ENCODE measurements at places on chromosomes 13 and 19.

- DNase-seq, result no peak
These were observed 3.6 kb downstream of the FCHO1 start for GRCh38 chr19:17754634-17755442.

DNA sequence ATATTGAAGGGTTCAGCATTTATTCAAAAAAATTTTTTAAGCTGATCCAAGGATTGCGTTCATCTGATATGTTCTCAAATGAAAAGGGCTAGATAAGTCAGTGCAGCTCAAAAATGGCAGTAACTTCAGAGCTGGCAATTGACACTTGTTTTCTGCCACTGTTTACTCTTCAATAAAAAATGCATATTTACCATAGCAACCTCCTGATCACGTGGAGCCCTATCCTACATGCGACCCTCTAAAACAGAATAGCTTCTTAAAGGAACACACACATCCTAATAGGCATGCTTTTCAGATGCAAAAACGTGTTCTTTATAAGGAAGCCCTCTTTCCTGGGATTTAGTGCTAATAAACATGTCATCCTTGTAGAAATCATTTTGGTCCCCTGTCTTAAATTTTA lies 150.2 kb downstream of the ZNF536 start:
- DNase-seq, result no peak

DNA sequence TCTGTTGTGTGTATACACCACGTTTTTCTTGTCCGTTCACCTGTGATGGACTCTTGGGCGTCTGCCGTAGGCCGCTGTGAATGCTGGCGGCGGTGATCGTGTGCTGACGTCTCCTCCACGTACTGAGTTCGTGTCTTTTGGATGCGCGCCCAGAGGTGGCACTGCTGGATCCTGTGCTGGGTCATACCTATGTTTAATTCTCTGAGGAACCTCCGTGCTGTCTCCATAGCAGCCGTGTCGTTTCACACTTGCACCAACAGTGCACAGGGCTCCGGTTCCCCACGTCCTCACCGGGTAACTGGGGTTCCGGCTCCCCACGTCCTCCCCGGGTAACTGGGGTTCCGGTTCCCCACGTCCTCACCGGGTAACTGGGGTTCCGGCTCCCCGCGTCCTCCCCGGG lies 56.2 kb downstream of the ATP11A start:
- no peak for DNase-seq

DNA sequence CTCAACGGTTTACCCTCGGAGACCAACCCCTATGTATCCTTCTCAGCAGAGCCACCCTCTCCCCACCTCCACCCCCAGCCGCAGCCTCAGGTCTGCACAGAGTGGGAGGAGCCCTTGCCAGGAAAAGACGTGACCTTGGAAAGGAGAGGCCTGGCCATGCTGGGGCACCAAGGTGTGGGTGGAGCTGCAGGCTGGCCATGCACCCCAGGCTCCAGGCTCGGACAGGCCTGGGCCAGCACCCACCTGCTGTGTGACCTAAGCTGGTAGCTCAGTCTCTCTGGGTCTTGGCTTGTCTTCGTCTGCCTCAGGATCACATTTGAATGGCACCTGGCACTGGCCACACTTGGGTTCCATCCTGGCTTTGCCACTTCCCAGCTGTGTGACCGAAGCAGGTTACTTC lies 29.5 kb downstream of the CCDC8 start:
- no peak for DNase-seq

GRCh38 chr19:14769201-14769600 lies 9.2 kb downstream of the ADGRE2 start:
- DNase-seq, result no peak

GRCh38 chr13:78152415-78152814 lies 233.8 kb upstream of the EDNRB start:
- DNase-seq, result no peak

GRCh38 chr13:27199211-27199610 lies 27.6 kb upstream of the USP12 start:
- no peak for DNase-seq

DNA sequence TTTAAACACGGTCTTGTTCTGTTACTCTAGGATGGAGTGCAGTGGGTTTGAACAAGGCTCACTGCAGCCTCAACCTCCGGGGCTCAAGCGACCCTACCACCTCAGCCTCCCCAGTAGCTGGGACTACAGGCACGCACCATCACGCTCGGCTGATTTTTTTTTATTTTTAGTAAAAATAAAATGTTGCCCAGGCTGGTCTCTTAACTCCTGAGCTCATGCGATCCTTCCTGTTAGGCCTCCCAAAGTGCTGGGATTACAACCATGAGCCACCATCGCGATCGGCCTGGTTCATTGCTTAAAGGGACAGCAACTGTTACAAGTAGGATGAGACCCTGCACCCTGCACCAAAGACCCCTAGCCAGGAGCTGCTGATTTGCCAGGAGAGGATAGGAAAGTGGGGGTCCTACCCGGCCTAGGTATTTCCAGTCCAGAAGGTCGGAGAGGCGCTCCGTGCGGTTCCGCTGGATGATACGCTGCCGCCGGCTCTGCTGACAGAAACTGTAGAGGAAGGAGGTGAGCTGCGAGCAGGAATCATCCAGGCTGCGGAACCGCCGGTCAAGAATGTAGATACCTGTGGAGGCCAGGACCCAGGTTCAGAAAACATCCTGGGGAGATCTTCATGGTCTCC lies 5.1 kb downstream of the FTL start:
- no peak for DNase-seq

DNA sequence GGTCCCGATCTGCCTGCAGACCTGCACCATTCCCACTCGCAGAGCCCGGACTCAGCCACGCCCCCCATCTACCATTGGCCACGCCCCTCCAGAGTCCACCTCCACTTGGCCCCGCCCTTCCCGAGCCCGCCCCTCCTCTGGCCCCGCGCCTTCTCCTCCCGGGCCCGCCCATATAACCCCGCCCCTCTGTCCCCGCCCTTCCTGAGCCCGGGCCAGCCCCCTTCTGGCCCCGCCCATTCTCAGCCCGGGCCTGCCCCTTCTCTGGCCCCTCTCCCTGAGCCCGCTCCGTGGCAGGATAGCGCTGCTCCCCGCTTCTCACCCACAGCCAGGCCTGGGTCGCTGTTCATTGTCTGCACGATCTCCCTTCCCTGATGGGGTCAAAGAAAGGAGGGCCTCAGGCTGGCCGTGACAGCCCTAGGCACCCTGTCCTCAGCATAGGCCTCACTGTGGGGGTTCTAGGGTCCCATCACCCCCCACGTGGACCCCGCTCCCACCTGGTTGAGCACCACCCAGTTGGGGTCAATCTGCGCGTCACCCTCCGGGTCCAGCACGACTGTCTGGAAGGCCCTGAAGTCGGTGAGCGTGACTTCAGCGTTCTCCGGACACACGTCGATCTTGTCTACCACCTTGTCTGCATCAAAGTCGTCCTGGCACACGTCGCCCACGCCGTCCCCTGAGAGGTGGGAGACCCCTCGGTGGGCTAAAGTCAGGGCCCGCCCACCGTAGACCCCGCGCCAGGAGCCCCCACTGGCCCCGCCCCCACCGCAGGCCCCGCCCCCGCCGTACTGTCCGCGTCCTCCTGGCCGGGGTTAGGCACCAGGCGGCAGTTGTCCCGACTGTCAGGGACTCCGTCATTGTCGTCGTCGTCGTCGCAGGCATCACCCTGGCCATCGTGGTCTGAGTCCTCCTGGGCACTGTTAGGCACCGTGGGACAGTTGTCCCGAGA lies 5.7 kb downstream of the COMP start:
- peak; percentile 72 for DNase-seq

DNA sequence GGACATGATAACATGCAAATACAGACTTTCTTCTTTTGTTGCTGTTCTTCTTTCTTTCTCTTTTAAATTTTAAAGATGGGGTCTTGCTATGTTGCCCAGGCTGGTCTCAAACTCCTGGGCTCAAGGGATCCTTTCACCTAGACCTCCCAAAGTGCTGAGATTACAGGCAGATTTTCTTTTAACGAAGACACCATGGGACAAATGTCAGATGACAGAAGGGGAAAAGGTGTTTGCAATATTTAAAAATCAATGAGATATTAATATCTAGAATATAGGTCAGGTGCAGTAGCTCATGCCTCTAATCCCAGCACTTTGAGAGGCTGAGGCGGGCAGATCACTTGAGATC lies 3.7 kb upstream of the RYR1 start:
- no peak for DNase-seq

- DNase-seq, result no peak
These were observed at the start of gene IGFL3 for GRCh38 chr19:46124638-46125115. Gene IGFL3, minus strand, starts transcription at chr19:46124688. Its CDS starts 39 bp downstream, at chr19:46124649.

DNA sequence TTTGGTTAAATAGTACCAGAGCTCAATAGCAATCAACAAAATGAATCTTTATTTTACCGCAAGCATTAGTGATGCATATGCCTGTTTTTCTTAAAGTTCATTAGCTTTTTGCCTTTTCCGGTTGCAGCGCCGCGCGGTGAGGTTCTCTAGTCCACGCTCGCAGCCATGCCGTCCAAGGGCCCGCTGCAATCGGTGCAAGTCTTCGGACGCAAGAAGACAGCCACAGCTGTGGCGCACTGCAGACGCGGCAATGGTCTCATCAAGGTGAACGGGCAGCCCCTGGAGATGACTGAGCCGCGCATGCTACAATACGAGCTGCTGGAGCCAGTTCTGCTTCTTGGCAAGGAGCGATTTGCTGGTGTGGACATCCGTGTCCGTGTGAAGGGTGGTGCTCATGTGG lies 42.1 kb upstream of the ZNF486 start:
- no peak for DNase-seq

DNA sequence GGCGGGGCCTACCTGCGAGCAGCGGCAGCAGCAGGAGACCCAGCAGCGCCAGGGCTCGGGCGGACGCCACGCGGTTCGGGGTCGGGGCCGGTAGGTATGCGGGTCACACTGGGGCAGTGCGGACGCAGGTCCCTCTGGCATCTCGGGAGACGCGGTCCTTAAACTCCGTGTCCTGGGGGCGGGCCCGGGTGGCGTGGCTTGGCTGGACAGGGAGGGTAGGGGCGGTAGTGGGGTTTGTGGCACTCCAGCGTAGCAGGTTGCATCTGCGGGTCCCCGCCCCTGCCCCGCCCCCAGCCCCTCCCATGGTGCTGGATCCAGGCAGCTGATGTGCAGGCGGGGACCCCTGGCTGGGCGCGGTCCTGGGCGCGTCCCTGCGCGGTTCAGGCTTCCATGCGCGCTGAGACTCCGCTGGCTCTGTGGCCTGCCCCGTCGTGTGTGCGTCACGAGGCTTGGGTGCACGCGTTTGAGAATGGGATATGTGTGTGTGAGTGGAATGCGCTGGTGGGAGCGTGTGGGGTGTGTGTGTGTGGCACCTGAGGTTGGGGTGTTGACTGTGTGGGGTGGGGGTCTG lies 96.1 kb downstream of the WTIP start:
- no peak for DNase-seq

- DNase-seq, result peak; percentile 86
These were observed at the start of gene ZNF665 for GRCh38 chr19:53192771-53193534. Gene ZNF665, minus strand, starts transcription at chr19:53193358. Its CDS starts 10,460 bp downstream, at chr19:53182898.

GRCh38 chr19:49427855-49428546 lies 2.8 kb downstream of the GFY start:
- peak; percentile 51 for DNase-seq

DNA sequence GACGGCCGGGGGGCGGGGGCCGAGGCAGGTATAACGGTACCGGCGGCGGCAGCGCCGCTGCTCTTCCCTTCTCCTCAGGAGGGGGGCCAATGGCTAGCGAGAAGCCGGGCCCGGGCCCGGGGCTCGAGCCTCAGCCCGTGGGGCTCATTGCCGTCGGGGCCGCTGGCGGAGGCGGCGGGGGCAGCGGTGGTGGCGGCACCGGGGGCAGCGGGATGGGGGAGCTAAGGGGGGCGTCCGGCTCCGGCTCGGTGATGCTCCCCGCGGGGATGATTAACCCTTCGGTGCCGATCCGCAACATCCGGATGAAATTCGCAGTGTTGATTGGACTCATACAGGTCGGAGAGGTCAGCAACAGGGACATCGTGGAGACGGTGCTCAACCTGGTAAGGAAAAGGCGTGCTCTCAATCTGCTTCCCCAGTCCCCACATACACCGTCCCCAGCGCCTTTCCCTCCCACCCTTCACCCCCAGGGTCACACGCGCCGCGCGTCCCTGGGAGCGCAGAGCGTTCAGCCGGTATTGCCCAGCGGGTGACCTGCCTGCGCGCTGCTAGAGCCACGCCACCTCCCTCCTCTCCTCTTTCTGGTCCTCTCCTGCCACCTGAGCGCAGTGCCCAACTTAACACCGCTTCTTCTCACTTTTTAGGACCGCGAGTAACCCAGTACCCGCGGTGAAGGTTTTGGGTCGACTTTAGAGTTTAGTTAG lies 814 bp downstream of the NBEA start:
- DNase-seq, result peak; percentile 18

DNA sequence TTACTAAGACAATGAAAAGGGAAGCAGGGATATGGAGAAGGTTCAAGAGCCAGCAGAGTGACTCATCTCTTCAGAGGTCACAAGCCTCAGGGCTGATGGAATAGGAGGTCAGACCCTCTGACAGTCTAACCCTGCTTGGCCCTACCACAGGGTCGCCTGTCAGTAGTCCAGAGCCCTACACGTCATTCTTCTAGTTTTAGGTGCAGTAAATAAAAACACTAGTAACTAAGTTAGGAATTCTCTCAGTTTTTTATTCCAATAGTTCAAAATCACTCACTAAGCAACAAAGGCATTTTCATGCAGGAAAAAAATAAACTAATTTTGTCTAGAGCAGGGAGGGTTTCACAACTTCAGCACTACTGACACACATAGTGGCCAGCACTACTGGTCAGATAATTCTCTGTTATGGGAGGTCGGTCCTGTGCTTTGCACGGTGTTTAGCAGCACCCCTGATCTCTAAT lies 27.2 kb downstream of the FOXO1 start:
- no peak for DNase-seq

DNA sequence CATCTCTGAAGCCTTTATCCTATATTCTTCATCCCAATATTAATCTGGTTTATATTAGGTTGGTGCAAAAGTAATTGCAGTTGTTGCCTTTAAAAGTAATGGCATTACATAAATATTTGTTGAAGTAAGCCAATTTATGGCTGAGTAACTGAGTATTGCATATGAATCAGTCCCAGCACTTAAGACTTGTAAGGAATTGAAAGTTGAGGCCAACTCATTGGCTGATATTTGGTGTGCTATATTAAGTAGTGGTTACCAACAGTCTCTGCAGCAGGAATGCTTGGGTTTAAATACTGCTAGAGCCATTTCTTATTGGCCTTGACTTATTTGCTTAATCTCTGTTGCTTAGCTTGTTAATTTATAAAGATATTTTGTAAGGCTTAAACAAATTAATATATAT lies 460.7 kb downstream of the GPC6 start:
- DNase-seq, result no peak

DNA sequence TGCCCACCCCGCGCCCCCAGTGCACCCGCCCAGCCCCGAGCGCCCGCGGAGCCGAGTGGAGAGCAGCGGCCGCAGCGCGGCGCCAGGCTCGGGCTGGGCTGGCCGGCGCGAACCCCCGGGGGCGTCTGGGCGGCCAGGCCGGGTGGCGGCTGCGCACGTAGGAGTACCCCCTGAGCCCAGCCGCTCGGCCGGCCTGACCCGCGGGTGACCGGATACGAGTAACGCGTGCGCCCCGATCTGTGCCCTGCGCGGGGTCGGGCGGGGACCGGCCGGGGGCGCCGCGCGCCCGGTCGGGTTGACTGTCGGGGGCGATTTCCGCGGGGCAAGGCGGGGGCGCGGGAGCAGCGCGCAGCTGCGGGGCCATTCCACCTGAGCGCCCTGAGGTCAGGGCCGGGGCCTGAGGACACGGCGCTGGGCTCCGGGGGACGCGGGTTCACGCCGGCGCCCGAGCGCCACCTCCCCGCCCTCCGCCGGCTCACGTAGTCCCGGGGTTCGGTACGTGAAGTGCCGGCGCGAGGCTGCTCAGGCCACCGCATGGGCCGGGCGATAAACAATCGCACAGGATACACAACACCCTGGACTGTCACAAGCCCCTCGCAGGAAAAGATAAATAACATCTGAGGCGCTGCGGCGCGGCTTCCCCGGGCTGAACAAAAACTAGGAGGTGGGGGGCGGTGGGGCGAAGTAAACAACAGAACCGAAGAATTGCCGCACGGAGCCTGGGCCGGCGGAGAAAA lies 37.6 kb upstream of the FLT1 start:
- DNase-seq, result no peak

Measured in CD4-positive, alpha-beta T cell treated with Interleukin-17A for 4 hours (primary cell).